ENCODE measurements at places on chromosomes 2 and 18. TPM values are rescaled to one million over a fixed set of nuclear protein-coding genes. Genes with fewer than 3 reads are reported as not detected.

GRCh38 chr2:138185827-138186226 is 221.6 kb downstream of the HNMT start:
- DNase-seq = no peak

DNA sequence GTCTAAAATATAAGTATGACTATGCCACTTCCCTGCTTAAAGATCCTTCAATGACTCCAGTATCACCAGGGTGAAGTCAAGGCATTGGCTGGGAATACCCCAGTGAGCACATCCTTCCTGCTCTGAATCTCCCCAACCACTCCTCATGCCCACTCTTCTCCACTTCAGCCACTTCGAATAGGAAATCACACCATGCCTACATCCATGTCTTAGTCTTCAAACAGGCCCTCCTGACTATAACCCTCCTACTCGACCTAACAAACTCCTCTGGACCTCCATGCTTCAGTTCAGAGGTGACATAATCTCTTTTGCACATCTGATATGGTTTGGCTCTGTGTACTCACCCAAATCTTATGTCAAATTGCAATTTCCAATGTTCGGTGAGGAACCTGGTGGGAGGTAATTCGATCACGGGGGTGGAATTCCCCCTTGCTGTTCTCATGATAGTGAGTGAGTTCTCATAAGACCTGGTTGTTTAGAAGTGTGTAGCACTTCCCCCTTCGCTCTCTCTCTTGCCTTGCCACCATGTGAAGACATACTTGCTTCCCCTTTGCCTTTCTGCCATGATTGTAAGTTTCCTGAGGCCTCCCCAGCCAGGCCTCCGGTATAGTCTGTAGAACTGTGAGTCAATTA is 87.8 kb upstream of the TFCP2L1 start:
- DNase-seq = no peak

DNA sequence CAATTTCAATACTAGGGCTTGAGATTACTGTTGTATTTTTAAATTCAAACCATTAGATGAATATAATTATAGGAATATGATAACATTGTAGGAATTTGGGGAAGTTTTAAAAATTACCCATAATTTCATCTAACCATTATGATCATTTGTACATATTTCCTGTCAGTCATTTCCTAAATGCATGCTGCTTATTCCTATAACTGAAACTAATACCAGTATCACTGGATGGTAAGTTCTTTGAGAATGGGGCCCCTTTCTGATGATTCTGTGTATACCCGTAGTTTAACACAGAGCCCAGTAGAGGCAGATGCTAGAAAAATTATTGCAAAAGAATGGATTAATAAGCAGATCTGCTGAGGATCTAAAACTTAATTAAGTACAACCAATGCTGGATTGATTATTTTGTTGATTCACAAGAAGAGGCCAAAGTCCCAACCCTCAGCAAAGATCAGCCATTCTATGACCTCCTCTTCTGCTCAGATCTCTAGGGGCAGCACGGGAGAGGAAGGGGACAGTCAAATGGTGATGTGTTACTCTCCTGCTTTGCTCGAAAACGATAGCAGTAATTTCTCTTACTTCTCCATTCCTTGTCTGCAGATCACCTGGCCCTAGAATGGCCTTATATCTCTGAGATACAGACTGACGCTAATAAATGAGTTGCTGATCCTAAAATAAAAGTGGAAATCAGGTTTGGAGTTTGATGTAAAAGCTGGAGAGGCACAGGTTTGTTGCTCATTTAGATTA is 69.5 kb upstream of the PELI1 start:
- DNase-seq = no peak

GRCh38 chr18:10798727-10799550 is 273.1 kb downstream of the NAPG start:
- no peak for DNase-seq

GRCh38 chr2:207283356-207283755 is 117.6 kb upstream of the KLF7 start:
- peak; percentile 4 for DNase-seq

RFX8 gene
- total RNA-seq = not detected
